ENCODE measurements at places on chromosomes 1 and 21.

DNA sequence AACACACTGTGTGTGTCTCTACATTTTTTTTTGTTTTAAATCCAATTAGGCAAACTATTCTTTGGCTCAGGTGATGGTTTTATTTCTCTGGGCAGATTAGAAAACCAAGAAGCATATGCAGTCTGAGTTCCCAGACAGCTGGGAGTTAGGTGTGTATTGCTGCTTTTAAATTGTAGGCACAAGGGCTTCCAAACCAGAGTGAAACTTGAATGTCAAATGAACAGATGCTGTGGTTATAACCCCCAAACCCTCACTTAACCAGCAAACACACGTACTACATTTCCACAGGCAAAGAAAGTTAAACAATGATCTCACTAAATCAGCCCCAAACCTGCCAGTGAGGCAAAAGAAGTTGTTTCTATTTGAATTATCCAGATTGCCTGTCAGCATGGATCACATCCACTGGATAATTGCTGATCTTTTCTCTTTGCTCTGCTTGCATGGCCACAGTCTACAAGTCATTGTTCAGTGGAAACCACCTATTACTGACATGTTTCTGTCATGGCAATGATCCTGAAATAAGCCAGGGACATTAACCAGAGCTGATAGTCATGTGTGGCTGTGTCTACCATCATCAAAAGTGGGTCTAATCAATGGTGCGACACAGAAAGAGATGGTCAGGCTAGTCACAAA, 576.5 kb upstream of the PLXNA2 start:
- no peak for DNase-seq

DNA sequence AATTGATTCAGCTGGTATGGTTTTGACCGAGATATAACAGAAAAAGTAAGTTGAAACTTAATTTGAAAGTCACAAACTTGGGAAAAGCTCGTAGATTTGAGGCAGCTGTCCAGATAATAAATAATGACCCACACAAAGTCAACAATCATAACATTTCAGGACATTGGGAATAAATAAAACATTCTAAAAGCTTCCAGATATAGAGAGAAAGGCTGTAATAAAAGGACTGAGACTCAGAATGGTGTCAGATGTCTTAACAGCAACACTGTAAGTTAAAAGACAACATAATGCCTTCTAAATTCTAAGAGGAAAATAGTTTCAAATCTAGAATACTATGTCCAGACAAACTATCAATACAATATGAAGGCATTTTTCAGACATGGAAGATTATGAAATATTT, 163.3 kb downstream of the CDC42BPA start:
- no peak for DNase-seq

DNA sequence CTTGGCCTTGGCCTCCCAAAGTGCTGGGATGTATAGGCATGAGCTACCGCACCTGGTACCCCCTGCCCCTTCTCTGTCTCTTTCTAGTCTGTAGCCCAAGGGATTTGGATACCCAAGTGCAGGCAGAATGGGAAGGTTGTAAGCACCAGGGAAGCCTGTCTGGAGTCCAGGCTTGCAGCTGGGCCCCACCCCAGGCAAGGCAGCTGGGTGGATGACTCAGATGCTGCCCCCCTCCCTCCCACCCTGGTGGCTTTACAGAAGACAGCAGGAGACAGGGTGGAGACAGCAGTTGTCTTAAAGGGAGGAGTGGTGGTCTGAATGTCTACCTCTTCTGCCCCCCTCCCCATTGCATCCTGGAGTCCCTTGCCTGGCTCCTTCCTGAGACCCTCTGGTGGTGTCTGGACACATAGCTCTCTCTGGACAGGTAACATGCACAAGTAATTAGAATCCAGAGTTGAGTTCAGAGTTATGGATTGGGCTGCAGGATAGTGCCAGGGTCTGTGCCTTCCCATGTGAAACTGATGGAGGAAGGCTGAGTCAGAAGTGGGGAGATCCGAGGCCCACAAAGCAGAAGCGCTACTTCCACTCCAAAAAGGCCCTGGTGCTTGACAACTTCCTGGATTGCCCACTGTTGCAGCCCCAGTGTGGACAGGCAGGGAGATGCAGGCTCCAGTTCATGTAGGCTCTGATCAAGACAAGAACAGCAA, 5.1 kb downstream of the LMNA start:
- no peak for DNase-seq

DNA sequence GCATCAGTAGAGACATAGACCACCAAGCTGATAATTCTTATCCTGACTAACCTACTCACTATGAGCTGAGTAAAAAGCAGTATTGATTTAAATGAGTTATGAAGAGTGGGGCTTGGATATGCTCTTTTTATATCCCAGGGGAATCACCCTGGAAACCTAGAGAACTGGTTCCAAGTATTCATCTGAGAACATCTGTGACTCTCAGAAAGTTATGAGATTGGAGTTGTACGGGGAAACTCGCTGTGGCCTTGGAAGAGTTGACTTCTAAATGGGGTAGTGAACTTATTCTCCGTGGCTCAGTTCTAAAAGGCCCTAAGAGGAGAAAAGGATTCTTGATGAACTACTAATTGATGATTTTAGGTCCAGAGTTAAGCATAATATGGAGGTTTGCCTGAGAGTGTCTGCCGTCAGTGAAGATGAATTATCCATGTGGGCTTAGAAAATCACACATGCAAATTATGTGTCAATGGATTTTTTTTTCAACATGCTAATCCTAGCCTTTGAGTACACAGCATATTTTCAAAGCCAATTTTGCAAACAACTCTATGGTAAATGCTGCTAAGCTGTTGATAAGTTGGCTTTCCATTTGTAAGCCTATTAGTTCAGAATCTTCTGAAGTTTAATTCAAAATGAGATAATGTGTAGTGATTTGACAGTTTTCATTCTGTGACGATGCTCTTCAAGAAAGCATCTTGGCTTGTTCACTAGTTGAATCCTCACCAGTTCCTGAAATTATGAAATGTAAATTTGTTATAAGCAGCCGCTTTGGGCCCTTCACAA, 122.7 kb downstream of the FGGY start:
- no peak for DNase-seq

GRCh38 chr1:117824616-117825015, 104.8 kb downstream of the GDAP2 start:
- no peak for DNase-seq

DNA sequence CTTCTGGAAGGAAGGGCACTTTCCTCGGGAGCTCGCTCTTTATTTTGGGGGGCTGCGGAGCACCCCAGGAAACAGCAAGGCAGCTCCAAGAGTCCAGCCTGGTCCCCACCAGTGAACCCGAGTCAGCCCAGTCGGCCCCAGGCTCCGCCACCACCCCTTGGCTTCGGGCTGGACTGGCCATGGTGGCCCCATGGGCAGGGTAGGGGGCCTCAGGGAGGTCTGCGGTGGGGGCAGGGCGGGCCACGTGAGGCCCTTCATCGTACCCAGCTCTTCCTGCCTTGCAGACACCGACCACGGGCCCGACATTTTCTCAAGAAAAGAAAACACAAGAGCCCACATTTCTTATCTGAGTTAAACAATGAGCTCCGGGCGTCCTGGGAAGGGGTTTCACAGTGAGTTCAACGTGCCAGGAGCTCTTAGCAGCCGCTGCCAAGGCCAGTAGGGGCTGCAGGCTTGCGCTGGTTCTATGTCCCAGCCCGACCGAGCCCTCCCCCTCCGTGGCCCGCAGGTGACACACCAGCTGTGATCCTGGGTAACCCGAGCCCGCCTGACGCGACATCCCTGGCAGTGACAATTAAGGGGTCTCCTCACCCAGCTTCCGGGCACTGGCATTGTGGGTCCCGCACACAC, 66.2 kb downstream of the PRDM16 start:
- no peak for DNase-seq

- DNase-seq: no peak
Measured at GRCh38 chr1:170660281-170660713, 3.6 kb upstream of the PRRX1 start.

DNA sequence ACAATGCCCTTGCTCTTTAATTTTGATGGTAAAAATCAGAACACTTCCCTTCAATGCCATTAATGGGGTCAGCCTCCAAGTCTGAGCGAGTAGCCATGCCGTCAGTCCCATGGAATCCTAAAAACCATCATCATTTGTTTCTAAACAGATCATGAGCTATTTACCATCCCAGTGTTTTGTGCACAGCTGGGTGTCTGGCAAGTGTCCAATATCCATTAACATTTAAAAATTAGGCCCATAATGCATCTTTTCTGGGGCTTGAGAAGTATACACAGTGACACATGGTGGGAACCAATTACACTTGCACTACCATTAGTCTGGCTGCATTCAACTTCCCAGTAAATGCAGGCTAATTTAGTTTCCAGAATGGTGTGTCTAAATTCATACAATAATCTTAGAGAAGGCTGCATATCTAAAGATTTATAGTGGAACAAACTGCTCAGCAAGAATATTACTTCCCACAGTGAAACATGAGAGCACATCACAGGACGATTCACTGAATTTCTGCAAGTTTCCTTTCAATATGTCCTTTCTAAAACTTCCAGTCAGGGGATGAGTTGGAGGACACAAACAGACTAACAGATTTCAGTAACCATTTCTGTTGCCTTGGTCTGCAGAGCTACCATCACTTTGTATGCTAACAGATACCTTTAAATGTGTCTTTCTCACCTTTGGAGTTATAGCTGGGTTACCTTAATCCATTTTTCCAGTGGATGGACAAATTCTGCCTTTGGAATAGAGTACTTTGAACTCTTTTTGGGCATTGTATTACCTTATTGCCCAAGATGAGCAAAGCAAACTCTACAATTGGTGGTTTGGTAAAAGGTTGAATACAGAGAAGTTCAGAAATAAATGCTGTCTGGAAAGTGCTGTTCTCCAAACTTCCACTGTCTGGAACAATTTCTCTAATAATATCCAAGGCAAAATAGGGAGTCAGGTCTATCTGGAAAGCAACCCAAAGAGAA, 258.0 kb downstream of the PTBP2 start:
- no peak for DNase-seq

DNA sequence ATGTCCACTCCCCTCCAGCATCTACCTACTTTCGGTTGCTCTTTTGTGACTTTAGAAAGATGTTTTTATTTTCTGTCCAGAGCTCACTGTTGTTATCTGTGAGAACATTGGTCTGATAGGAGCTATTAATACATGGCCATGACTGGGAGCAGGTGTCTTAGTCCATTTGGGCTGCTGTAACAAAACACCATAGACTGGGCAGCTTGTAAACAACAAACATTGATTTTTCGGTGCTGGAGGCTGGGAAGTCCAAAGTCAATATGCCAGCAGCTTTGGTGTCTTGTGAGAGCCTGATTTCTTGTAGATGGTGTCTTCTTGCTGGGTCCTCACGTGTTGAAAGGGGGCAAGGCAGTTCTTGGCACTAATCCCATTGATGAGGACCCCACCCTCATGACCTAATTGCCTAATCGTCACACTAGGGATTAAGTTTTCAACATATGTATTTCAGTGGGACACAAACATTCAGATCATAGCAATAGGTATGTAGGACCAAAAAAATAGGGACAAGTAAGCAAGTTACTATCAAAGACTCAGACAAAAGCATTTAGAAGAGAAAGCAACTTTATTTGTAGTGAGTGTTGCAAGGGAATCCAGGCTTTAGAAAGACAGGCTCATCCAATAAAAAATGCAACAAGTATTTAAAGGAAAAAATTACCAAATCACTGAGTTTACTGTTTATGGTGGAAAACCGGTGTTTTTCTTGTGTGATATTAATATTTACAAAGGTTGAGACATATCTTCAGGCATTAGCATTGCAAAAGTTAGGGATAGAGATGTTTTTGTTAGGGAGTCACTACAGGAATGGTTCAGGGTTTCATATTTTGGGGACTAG, 55.2 kb upstream of the WDR26 start:
- DNase-seq: no peak

DNA sequence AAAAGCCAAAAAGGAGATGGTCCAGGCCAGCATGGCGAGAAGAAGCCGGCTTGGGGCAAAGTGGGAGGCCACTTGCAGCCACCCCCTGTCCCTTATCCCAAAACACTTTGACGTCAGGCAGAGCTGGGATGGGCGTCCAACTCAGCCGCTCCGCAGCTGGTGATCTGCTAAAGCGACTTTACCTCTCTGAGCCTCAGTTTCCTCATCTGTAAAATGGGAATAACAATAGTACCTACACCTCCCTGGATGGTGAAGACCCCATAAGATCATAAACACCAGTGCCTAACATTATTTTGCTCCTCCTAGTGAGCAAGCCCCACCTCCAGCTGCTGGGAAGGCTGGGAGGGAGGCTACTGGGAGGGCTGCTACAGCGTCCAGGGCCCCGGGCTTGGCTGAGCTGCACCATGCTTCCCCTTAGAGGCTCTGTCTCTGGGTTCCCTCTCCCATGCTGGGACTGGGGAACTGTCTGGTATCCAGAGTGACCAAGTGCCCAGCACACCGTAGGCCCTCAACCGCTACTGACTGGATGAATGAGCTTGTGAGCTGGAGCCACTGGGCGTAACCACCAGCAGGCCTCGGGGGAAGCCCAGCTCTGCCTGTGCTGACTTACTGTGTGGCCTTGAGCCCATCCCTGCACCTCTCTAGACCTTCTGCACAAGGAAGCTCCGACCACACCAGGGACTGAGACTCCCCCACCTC, 18.3 kb downstream of the IFFO2 start:
- DNase-seq: no peak

GRCh38 chr1:28122183-28122582, 33.8 kb upstream of the EYA3 start:
- no peak for DNase-seq

DNA sequence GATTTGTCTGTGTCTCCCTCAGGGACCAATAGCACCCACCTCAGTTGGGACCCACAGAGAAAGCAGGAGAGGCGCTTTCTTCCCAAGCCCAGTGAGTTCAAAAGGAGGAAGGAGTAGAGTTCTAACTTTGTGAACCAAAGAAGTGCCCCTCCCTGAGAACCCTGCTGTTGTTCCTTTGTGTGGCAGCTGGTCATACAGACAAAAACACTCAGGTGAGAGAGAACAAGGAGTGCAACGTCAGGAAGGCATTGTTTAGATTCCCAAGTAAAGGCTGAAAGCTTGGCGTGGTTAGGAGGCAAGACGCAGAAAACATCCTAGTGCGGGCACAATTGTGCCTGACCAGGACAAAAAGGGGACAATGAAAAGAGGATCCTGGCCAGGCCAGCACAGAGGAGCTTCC, 654.6 kb downstream of the KIF26B start:
- DNase-seq: no peak

GRCh38 chr21:41226853-41227252, 58.9 kb downstream of the BACE2 start:
- no peak for DNase-seq

GRCh38 chr1:96425382-96426129, 296.0 kb upstream of the PTBP2 start:
- no peak for DNase-seq

GRCh38 chr1:24978383-24979032, 48.4 kb upstream of the RUNX3 start:
- no peak for DNase-seq

- no peak for DNase-seq
Measured at GRCh38 chr1:77200806-77201205, 18.4 kb downstream of the PIGK start.

GRCh38 chr1:241579434-241579833, 47.3 kb downstream of the KMO start:
- DNase-seq: no peak

GRCh38 chr1:107430540-107431228, 289.8 kb downstream of the NTNG1 start:
- DNase-seq: no peak

- DNase-seq: no peak
Measured at GRCh38 chr21:25970254-25970930, 200.2 kb downstream of the APP start.

Data from stimulated activated CD4-positive, alpha-beta T cell treated with anti-CD3 and anti-CD28 coated beads, Interleukin-15, amount 100 ng/mL, for 1 hour (primary cell).